GM10248 (cell line): ENCODE measurements at places on chromosomes 16 and 17.
A peak's percentile ranks its signal among the peaks of the same experiment; 100 is the strongest.

- no peak for DNase-seq
Observed at GRCh38 chr17:73758245-73758644, 114.0 kb upstream of the SDK2 start.

DNA sequence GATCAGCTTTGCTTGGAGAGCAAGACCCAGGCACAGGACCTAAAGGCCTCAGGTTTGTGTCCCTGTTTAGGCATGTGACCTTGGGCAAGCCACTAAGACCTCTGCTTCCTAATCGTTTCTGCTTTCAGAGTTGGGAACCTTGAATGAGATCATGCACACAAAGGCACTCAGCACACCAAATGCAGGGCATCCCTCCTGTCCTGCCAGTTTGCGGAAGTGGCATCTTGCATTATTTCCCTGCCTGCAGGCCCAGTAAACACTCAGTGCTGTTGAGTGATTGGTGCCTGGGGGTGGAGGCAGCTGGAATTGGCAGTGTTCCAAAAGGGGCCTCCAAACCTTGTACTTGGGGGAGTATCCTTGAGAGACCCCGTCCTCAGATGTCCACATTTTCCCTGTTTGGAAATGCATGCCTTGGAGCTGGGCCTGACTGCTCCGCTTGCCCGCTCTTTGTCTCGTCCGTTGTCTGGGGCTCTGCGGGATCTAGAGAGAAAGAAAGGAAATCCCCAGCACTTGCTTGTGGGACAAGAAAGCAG, 28.7 kb downstream of the MRM1 start:
- no peak for DNase-seq

DNA sequence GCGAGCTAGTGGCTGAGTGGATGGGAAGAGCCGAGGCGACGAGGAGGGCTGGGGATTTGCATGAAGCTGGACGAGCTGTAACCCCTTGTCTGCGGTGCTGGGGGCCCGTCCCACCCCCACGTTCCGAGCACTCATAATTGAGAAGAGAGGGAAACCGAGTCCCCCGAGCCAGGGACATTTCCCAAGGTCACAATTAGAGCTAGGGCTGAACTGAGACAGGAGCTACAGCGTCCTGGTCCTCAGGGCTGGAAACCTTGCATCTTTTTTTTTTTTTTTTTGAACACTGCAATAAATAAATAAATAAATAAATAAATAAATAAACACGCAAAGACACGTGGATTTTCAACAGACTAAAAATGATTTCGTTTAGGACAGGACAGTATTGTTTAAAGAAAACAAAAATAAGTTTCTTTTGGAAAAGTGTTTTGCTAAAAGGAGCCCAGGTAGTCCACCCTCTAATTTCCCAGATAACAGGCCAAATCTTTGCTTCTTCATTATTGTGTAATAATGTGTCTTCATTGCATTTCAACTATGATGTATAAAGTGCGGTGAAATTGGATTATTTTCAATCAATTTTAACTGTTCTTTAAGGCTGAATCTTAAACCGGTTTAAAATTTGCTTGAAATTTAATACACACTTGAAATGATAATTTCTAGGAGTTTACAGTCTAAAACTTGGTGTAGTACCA, 992 bp downstream of the GDPD1 start:
- DNase-seq = no peak

GRCh38 chr16:14284930-14285512, 213.9 kb downstream of the MRTFB start:
- DNase-seq = peak; percentile 40

- no peak for DNase-seq
Observed at GRCh38 chr17:61174310-61174709, 225.3 kb upstream of the TBX2 start.

GRCh38 chr17:17766077-17766743, 70.6 kb downstream of the SREBF1 start:
- DNase-seq = peak; percentile 79

DNA sequence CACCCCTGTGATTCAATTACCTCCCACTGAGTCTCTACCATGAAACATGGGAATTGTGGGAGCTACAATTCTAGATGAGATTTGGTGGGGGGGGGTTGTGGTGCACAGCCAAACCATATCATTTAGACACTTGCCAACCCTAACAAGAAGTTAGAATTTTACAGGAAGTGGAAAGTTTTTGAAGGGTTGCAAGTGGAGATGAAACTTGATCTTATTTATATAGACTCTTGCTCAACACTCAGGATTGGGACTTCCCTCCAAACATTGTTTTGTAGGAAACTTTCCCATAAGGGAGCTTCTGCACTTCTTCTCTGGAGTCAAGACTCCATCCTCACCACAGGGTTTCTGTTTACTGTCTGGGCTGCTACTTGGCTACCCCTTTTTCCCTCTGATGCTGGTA, 266.7 kb upstream of the CDH11 start:
- DNase-seq = no peak

GRCh38 chr17:61490540-61490975, 38.3 kb downstream of the TBX4 start:
- no peak for DNase-seq

GRCh38 chr17:1555651-1556471, 6.7 kb downstream of the PITPNA start:
- DNase-seq = peak; percentile 52
